ENCODE measurements at places on chromosomes 7 and 10.
A peak's percentile ranks its signal among the peaks of the same experiment; 100 is the strongest.

DNA sequence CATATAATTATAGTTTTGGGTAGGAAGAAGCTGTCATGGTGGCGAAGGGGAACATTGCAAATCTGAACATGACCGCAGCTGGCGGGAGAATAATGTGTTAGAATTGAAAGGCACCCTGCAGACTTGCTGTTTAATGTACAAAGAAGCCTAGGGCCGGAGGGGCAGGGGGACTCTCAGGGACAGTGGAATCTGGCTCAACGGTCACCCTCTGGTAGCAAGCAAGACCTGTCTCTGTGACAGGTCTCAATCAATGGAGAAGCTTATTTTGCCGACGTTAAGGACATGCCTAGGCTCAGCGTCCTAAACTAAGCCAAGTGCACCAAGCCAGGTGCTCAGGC lies 177.3 kb downstream of the NSUN6 start:
- DNase-seq = no peak

DNA sequence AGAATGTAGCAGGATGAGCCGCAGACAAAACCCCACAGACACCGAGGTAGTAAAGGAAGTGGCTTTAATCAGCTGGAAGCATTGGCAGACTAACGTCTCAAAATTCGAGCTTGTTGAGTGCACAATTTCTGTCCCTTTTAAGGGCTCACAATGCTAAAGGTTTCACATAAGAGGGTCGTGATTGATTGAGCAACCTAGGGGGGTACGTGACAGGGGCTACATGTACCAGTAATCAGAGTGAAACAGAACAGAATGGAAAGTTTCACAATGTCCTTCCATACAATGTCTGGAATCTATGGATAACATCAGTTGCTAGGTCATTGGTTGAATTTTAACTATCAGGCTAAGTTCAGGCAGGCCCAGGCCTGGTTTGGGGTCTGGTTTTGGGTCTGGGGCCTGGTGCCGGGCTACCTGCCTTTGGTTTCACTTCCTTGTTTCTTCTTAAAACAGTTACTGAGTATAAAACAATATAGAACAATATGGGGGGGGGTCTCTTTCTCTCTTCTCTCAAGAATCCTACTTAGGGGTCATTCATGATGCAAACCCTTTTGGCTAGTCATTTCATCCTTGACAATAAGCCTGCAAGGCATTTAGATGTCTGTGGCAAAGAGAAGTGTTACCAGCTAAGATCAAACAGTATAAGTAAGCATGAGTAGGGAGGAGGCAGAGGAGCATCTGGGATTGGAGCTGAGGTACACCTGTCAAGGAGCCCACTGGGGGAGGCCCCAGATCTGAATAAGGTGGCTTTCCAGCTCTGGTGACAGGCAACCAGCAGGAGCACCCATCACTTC lies 364.1 kb downstream of the TNS3 start:
- no peak for DNase-seq

DNA sequence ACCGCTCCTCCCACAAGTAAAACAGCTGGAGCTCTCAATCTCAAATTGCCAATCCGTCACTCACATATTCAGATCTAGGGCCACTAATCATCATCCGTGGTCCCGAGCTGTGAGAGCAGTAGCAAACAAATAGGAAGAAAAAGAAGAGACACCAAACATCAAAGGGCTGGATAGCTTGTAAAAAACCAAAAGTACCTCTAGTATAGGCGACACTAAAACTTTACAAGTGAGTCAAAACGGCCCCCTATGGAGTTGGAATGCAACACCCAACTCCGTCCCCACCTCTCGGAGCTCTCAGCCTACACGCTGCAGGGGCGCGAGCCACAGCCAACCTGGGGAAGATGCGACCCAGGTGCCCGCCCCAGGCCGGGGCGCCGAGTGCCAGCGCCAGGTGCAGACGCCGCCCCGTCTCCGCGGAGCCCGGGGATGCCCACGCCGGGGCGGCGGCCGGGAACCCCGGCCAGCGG lies 581 bp downstream of the FAM3C start:
- DNase-seq = peak; percentile 59

- no peak for DNase-seq
These were observed 18.1 kb downstream of the PRKG1 start for GRCh38 chr10:51092402-51092801.

GRCh38 chr10:91556691-91557566 lies 75.9 kb downstream of the PPP1R3C start:
- DNase-seq = no peak

DNA sequence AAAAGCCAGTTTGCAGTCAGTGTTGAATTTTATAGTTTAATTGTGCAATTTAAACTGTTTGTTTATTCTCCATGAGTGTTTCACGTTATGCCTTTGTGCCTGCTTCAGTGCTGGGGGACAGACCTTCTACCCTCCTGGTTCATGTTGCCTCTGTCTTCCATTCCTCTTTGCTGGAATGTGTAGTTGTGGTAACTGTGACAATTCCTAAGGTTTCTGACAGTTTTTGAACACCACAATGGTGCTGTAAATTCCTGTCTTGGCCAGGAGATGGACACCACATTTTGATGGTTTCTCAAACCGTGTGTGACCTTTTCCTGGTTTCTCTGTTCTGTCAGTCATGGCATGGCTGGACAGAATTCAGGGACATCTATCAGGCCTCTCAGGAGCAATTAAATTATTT lies 201.7 kb downstream of the BICC1 start:
- no peak for DNase-seq

GRCh38 chr10:103855424-103855823 lies at the start of gene SH3PXD2A:
TSS of gene SH3PXD2A (minus strand) at chr10:103855576. CDS start at chr10:103855266, 310 bp downstream.
- no peak for DNase-seq

- no peak for DNase-seq
These were observed 365.2 kb upstream of the ZMIZ1 start for GRCh38 chr10:78703593-78703992.

GRCh38 chr7:139591550-139592195 lies 68.2 kb downstream of the CLEC2L start:
- no peak for DNase-seq

DNA sequence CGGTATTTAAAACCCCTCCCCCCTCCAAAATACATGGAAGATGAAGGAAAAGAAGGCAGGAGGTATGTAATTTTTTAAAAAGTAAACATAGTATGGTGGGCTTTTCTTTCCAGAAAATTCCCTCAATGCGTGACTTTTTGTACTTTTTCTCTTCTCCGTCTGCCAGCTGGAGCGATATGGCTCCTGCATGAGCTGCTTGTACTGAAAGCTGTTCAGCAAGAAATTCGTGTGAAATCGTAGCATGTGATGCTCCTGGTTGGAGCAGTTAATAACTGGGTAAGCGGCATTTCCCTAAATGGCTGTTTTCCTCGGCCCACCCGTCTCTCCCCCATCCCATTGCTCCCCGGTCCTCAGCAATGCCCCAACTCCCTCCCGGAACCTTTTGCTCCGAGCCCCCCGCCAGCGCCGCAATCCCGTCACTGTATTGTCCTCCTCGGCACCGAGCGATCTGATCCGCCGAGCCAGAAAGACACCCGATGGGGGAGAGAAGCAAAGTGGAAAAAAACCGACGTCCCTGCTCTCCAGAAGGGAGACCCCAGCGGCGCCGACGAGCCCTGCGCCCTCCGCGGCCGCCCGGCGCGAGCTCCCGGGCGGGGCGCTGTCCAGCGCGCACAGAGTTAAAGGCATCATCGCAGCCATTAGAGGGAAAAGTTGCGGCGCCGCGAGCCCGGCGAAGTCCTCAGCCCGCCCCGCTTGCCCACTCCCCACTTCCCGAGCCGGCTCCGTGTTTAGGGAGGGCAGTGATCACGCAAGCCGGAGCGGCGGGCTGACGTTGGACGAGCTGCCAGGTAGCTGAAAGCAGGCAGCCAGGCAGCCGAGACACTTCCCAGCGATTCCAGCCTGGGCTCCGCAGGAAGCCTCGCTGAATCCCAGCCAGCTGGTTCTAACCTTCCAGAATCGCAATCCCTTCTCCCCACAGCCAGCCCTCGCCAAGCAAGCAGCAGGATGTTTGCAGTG lies at the start of gene VSTM2A:
TSS of gene VSTM2A (plus strand) at position 707 of the 957 bp plus-strand sequence. CDS start 356 bp downstream, outside the sequence.
- no peak for DNase-seq

GRCh38 chr7:83410989-83411591 lies 237.8 kb downstream of the SEMA3E start:
- DNase-seq = no peak

DNA sequence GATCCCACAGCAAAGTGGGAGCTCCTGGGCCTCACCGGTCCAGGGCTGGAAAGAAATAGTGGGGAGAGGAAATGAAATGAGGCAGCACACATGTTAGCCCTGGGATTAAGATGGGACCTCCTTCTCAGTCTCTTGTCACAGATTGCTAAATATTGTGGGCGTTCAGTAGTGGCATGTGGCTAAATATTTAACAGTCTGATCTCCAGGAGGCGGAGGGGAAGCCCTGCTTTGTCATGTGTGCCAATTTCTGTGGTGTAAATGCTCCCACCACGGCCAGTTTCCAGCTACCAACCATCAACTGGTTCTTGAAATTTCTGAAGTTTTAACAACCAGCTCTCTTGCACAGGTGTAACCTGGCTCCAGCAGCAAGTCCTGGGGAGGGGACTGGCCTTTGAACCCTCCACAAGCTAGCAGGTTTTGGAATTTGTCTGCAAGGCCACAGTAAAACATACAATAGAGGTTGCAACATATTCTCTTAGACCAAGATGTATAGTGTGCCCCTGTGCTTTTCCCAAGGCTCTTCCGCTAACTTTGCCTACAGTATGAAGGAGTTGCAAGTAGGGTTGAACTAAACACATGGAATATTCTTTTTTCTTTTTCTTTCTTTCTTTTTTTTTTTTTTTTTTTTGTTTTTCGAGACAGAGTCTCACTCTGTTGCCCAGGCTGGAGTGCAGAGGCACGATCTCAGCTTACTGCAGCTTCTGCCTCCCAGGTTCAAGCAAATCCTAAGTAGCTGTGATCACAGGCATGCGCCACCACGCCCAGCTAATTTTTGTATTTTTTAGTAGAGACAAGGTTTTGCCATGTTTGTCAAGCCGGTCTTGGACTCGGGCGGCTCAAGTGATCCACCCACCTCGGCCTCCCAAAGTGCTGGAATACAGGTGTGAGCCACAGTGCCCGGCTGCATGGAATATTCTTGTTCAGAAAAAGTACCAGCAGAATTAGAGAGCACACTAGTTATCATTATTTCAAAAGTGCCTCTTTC lies 103.1 kb upstream of the PCBD1 start:
- DNase-seq = no peak

DNA sequence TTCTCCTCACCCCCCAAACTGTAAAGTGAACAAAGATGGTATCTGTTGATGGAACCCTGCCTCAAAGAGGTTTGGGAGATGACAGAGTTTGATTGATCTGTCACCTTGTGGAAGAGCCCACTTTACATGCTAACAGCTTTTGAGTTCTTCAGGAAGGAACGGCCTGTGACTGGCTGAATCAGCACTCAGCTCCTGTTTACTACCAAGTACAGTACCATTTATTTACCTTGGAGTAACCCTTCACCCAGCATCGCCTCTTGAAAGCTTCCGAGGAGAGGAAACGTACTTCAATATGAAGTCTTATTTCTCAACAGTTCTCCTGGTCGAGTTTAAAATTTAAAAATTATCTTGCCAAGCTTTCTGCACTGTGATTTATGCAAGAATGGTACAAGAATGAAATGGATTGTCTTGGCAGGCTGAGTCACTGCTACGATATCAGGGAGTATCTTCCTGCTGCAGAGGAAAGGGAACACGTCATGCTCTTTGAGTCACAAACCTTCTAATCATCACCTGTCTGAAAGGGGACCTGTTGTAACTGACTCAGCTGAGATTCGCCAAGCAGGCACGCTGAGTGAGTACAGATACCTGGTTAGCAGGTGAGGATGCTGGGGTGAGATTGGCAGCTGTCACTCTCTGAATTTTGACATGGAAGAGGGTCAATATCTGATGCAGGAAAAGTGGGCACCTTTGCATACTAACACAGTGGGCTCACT lies 30.1 kb downstream of the KLF6 start:
- no peak for DNase-seq

DNA sequence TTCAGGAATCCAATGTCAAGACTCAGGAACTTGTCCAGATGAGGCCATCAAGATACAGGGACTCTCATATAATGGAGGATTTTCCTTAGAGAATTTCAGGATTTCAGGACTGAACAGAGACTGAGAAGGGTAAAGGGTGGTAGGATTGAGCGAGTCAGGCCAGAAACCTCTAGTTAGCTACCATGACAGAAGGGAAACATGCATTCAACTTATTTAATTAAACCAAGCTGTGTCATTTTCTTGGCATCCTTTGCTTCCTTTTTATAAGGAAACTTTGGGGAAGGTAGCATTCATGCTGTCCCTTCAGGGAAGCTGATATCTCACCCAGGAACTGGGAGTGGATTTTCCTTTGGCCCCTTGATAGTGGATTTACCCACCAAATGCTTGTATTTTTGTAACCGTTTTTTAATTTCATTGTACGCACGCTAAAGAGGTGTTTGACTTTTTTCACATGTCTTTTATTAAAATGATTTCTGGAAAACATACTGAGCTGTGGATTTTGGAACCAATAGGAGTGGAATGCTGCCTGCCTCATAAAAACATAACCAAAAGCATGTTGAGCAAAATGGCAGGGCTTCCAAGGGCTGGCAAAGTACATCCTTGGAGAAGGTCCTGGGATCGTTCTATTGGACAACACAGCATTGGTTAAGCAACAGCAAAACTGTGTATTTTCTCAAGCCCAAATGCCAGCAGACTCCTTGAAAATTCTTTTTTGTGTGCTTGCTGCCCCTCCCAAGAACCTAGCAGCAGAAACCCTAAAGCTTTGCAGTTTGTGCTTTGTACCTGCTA lies 104.5 kb downstream of the CXCL12 start:
- DNase-seq = no peak

DNA sequence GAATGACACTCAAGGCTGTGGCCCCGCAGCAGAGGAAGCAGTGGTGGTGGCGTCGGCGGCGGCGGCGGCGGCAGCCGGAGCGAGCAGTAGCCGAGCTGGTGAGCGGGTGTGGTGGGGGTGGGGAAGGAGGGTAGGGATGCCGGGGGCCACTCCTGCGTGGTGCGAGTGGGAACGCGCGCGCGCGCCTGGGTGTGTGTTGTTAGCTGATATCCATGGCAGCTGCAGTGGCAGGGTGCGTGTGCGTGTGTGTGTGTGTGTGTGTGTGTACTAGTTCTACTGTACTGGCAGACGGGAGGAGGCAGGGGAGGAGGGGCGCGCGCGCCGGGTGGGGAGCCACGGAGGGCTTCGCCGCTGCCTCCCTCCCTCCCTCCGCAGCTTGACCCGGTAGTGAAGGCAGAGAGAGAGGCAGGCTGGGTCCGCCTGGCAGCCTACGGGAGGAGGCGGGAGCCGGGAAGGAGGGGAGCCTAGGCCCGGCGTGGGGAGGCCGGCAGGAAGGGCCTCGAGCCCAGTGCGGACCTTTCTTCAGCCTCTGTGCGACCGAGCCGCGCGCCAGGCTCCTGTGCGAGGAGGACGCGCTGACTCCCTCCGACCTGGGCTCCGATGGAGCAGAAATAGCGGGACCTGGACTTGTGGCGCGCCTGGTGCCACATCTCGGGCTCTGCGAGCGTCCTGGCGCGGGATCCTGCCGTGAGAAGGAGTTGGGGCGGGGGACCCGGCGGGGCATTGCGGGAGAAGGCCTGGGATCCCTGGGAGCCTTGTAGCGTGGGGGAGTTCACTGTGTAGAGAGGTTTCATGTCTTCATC lies at the start of gene MAGI2:
TSS of gene MAGI2 (minus strand) at position 110 of the 803 bp plus-strand sequence. CDS start 347 bp downstream, outside the sequence.
- no peak for DNase-seq
